ENCODE measurements at places on chromosomes 6 and 20. TPM values are rescaled to one million over a fixed set of nuclear protein-coding genes. Genes with fewer than 3 reads are reported as not detected.

Gene MED20
- 24.3 TPM for total RNA-seq

Gene INSM1
- total RNA-seq: 5.2 TPM

DNA sequence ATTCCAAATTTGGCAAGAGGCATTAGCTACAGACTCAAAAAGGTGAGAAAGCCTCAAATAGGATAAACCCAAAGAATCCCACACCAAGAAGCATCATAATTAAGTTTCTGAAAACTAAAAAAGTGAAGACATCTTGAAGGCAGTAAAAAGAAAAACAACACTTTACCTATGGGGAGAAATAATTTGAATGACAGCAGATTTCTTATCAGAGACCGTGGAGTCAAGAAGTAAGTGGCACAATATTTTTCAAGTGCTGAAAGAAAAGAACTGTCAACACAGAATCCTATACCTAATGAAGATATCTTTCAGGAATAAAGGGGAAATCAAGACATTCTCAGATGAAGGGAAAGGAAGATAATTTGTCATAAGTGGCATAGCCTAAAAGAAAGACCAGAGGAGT is 193.3 kb upstream of the CHD6 start:
- ATAC-seq: no peak

Gene SLC22A3
- total RNA-seq: 0.18 TPM

Gene GSTA3
- not detected for total RNA-seq

DNA sequence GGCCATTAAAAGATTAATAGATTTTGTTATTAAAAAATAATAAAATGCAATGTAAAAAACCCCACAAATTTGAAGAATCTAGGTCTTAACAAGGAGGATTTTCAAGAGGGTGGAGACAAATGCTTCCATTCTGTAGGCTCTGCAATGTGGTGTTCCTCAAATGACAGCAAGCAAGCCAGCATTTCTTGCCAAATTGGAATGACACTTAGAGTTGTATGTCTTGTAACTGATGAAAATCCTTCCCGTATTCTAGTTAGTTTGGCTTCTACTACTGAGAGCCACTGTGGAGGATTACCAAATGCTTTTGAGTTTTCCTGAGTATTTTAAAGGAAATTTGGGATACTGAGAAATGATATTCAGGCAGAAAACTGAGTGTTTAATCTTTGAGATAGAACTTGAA is 1225.5 kb upstream of the CITED2 start:
- no peak for ATAC-seq

DNA sequence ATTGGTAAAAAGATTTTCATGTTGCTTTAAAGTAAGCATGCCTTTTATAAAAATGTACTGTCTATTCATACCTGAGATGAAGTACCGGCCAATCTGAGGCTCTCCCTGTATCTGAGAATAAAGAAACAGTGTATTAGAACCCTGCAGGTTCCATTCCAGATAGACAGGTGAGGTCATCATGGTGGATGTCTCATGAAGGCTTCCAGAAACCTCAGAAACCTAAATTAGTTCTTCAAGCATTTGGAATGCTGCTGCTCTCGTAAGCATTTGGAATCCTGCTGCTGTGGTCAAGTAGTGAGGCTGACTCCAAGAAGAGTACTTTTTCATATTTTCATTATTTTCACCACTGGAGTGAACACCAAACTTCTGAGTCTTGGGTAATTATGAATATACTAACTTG is 642.3 kb downstream of the MAFB start:
- ATAC-seq: no peak

DNA sequence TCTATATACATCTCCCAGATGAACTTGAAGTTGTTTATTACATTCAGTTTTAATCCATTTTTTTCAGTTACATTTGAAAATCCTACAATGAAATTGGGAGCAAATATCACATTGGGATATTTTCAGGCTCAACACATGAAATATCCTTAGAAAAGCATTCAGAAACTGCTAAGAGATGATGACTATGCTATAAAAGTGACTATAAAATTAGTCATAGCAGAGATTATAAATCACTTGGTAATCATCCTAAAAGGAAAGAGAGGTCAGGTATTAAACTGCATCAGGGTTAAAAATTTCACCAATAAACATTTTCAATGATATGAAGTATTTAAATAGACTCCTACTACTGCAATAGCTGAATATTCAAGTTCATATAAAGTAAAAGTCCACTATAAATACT is 987.7 kb downstream of the GRIK2 start:
- ATAC-seq: no peak

- peak; percentile 77 for ATAC-seq
Observed at GRCh38 chr6:28980852-28981430, 24.2 kb downstream of the ZNF311 start.

DNA sequence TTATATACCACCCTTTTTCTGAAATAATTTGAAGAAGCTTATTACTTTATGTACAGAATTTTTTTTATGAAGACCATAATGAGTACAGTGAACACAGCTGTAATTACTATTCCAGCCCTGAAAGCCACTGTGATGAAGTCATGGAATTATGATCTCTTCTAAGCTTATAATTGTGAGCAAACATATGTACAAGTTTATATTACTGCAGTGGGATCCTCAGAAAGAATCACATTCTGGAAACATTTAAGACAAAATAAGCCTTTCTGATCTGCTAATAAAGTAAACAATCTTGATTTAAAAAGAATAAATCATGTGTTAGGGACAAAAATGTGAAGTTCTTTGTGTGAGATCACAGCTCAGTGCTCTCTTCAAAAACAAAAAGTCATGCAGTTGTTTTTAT is 560.4 kb downstream of the CD109 start:
- no peak for ATAC-seq

- no peak for ATAC-seq
Observed at GRCh38 chr20:20490673-20491072, 122.8 kb downstream of the INSM1 start.

- no peak for ATAC-seq
Observed at GRCh38 chr6:79941489-79942151, 5.7 kb downstream of the ELOVL4 start.

Gene PROKR2
- total RNA-seq: not detected

Gene HIVEP2
- total RNA-seq: 10.7 TPM

- ATAC-seq: peak; percentile 95
Observed at GRCh38 chr6:19851241-19852089, 14.3 kb downstream of the ID4 start.

GRCh38 chr20:4369119-4369797 is 352.5 kb upstream of the PRND start:
- no peak for ATAC-seq

Gene BMP2
- 11.5 TPM for total RNA-seq

GRCh38 chr20:51831866-51832265 is 29.5 kb upstream of the SALL4 start:
- ATAC-seq: peak; percentile 55

Data from motor neuron (in vitro differentiated cells).